NCI-H1694 (cell line): ENCODE measurements at places on chromosomes 2 and 18.

- DNase-seq: no peak
These were observed 26.0 kb upstream of the C1QL2 start for GRCh38 chr2:119184512-119184911.

GRCh38 chr2:85433511-85434089 is 15.1 kb downstream of the SH2D6 start:
- DNase-seq: peak; percentile 70

GRCh38 chr2:190215620-190216019 is 104.0 kb downstream of the HIBCH start:
- DNase-seq: no peak

DNA sequence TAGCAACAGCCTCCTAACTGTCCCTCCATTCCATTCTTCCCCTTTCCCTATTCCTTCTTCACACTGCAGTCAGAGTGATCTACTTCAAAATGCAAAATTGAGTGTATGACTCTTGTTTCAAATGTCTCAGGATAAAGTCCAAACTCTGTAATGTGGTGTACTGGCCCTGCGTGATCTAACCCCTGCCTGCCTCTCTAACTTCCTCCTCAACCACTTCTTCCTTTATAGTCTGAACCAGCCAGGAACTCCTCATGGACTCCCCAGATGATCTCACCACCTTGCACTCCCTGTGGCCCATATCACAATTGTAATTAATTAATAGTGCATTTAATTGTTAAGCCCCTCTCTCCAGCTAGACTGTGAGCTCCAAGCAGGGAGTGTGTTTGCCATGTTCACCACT is 3.1 kb upstream of the B3GNT2 start:
- DNase-seq: no peak

- DNase-seq: no peak
These were observed 120.0 kb upstream of the SNTG2 start for GRCh38 chr2:830419-831224.

GRCh38 chr18:65934874-65935273 is 184.1 kb downstream of the CDH7 start:
- no peak for DNase-seq

- no peak for DNase-seq
These were observed 83.9 kb downstream of the PTH2R start for GRCh38 chr2:208490492-208490891.

DNA sequence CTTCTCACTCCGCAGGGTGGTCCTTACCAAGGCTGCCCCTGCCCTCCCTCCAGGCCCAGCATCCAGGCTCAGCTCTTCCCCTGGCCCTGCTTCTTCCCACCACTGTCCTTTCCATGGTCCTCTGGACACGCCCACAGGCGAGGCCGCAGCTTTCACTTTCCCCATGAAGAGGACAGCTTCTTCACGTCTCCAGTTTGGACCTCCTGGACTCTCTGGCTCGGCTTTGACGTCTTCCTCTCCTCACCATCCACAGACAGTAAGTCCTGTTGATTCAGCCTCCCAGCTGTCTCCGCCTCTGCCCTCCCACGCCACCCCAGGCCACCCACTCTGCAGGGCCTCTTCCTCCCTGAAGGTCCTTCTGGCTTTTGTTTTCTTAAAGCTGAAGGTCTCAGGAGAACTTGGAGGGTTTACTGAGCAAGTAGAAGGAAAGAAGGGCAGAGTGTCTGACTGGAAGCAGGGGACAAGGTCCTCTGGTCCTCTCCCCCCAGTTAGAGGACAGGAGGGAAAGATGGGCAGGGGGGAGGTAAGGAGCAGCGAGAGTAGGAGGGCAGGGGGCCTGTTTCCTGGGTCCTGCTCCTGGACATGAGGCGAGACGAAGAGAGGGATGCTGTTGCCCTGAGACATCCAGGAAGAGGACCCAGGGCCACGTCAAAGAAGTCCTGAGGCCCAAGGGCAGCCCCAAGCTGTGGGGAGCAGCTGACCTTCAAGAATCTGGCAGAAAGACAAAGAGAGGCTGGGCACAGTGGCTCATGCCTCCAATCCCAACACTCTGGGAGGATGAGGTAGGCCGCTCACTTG is 24.7 kb upstream of the NMUR1 start:
- no peak for DNase-seq

GRCh38 chr2:16494836-16495508 is 170.7 kb downstream of the CYRIA start:
- no peak for DNase-seq

DNA sequence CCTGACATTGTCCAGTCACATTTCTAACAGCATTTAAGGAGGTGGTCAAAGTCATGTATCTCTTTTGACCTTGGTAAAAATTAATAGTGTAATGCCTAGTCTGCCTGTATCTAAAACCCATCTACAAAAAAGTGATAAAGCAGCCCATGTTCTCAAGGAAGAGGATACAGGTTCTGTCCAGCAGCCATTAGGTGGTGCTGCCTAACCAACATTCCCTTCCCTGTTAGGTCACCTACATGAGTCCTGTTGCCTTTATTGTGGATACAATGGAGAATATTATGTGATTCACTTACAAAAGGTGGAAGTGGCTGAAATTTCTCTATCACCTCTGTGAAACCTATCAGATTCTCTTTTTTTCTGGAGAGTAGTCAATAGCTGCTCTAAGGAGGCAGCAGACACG is 52.5 kb downstream of the AQP4 start:
- peak; percentile 11 for DNase-seq

GRCh38 chr18:12470382-12471075 is 62.8 kb downstream of the PRELID3A start:
- DNase-seq: no peak

DNA sequence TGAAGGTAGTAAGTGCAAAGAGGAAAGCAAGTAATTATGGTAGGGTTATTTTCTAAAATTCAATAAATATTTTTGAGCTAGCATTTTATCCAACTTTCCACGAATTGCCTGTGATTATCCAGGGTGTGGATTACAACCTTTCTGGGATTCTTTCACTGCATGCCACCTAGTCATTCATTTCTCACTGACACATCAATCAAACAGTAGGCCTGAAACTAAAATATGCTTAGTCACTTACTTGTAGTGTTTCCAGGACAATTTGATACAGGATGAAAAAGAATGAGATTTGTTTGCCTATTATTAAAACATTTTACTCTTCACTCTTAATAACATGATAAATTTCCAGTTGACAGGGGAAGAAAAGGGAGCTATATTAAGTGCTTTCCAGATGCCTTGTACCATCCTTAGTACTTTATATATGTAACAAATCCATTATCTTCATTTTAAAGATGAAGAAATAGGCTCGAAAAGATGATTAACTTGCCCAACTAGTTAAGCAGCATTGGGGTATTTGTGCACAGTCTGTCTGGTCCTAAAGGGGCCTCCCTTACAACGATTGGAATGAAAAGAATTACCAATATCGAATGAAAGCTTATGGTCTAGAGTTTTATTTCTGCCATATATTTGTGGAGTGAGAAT is 70.4 kb downstream of the KCTD1 start:
- DNase-seq: no peak

- DNase-seq: no peak
These were observed 14.2 kb downstream of the LIMS2 start for GRCh38 chr2:127661072-127661649.

DNA sequence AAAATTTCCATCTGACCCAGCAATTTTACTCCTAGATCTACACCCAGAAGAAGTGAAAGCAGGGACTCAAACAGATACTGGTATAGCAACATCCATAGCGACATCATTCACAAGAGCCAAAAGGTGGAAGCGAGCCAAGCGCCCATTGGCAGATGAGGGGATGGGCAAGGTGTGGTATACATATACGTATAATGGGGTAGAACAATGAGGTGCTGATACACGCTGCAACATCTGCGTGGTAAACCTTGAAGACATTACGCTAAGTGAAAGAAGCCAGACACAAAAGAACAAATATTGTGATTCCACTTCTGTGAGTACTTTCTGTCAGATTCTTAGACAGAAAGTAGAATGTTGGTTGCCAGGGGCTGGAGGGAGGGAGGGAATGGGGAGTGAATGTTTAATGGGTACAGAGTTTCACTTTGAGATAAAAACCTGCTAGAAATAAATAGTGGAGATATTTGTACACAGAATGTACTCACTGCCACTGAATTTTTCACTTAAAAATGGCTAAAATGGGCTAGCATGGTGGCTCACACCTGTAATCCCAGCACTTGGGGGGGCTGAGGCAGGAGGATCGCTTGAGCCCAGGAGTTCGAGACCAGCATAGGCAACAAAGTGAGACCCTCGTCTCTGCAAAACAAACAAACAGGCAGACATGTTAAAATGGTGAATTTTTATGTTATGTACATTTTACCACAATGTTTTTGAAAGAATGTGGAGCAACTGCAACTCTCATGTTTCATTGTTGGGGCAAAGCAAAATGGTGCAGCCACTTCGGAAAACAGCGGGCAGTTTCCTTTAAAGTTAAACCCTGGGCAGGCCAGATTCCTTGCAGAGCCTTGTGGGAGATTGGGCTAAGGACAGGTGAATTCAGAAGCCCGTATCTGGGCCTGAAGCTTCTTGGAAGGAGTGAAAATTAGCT is 103.4 kb upstream of the MYCN start:
- no peak for DNase-seq

GRCh38 chr2:182504903-182505302 is 78.1 kb upstream of the PDE1A start:
- DNase-seq: no peak

GRCh38 chr2:215435870-215436704 is at the start of gene FN1:
Gene FN1, minus strand, starts transcription at chr2:215436068. Its CDS starts 266 bp downstream, at chr2:215435802.
- DNase-seq: peak; percentile 18

- DNase-seq: no peak
These were observed 71.8 kb upstream of the SPRED2 start for GRCh38 chr2:65504201-65504600.

DNA sequence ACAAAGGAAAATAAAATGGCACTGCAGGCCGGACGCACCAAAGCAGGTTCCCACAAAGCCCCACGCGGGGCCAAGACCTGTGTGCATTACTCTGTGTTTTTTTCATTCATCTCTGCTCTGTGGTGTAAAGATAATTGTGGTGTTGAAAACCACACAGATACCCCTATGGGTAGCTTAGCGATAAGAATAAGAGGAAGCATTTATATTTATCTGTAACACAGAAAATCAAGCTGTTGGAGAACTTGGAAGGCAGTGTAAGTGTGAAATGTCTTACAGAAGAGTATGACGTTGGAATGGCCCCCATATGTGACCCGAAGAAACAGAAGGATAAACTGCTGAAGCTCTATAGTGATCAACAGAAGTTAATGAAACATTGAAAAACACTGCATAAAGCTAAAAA is 20.3 kb upstream of the MARCO start:
- no peak for DNase-seq

DNA sequence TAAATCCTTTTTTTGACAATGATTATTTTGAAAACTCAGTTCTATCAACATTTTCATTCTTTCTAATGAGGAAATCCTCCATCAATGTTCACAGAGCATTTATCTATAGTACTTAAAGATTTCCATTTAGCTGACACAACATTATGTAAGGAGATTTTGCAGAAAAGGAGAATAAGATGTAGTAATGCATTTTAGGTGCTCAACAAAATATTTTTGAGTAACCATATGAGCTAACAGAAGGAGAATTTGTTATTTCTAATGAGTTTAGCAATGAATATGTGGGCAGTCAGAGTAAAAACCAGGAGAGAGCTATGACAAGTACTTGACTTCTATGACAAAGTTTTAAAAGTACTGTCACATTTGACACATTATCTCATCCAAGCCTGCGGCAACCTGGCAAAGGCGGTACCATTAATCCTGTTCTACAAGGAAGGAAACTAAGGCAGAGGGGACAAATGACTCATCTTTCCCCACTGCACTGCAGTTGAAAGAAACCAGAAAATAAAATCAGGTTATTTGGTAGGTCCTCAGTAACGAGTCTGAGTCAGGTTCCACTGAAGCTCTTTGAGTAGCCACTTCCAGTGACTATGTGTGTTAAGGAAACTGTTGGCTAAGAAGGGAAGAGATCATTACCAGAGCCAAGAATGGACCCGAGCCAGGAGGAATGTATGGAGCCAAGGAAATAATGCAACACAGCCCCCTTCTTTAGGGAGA is 134.1 kb upstream of the ITGB6 start:
- DNase-seq: no peak

- DNase-seq: no peak
These were observed 81.2 kb downstream of the TMEM18 start for GRCh38 chr2:595831-596592.

DNA sequence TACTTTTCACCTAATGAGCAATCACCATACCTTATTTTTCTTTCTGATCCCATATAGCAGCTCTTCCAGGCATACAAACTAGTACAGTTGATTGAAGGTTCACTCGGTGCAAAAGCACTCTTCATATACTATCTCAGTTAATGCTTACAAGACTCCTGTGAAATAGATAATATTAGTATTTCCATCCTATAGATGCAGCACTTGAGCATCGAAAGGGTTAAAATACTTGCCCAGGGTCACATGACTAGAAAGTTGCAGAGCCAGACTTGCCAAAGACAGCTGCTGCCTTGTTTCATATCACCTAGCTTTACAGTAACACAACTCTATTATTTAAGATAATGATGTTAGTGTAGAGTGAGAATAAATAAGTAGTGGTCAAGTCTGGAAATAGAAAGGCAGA is 466.0 kb upstream of the TNP1 start:
- DNase-seq: no peak

DNA sequence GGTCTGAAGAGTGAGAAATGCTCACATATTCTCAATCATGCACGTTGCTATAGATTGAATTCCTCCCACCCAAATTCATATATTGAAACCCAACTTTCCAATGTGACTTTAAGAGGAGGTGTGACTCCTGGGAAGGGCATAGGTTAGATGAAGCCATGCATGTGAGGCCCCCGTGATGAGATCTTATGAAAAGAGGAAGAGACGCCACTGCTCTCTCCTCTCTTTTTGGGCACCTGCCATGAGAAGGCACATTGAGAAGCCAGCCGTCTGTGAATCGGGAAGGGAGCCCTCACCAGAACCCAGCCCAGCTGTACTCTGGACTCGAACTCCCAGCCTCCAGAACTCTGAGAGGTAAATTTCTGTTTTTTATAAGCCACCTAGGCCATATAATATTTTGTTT is 842.6 kb upstream of the SALL3 start:
- DNase-seq: no peak

DNA sequence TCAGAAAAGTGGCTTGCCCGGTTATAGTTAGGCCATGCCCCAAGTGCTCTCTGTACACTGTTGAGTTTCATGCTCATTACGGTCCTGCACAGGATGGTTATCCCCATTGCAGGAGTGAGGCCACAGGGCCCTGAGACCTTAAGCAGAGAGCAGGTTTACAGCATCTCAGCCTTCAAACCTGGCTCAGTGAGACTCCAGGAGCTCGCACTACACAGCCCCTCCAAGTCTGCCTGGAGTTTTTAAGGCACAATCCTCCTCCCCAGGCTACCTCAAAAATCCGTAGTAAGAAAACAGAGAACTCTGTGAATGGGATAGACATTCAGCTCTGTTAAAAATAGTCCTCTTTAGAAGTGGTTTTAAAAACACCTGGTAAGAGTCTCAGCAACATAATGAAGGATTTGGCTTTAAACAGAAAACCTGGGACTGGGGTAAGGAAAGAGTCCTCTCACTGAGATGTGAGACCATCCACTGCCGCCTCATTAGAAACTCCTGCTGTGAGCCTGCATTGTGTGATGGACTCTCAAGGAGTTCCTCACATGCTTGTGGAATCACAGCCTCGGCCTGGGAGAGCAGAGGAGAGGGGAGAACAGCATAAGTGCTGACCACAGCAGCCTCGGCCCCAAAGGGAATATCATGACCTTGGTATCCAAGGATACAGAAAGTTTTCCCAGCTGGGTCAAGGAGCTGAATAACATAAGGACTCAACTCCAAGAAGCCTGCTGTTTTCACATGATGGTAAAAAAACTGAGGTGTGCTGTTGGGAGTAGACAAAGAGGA is 214.8 kb downstream of the ATAD2B start:
- no peak for DNase-seq
